Suppressor macrophage treated with lipopolysaccharide for 1 hour (primary cell): ENCODE measurements at places on chromosomes 1 and 21.

DNA sequence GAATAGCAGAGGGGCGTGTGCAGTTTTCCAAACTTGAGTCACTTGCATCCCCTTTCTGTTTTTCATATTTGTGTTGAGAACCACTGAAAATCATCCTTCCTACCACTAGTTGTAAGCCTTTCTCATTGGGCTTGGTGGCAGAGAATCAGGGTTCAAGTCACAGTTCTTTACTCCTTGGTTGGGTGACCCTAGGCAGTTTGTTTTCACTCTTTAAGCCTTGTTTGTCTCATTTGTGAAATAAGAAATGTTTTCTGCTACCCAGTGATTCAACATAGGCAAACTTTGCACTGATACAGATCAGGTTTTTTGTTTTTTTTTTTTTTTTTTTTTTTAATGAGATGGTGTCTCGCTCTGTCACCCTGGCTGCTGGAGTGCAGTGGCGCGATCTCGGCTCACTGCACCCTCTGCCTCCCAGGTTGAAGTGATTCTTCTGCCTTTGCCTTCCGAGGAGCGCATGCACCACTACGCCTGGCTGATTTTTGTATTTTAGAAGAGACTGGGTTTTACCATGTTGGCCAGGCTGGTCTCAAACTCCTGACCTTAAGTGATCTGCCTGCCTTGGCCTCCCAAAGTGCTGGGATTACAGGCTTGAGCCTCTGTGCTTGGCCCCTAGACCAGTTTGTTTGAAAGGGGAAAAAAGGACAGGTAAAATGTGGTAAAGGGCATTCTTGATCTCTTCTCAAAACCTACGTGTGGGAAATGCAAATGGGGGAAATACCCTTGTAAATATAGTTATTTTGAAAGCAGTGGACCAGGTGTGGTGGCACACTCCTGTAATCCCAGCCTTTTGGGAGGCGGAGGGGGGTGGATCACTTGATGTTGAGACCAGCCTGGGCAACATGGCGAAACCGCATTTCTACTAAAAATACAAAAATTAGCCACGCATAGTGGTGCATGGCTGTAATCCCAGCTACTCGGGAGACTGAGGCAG is 3.2 kb downstream of the CLIC4 start:
- no peak for DNase-seq

DNA sequence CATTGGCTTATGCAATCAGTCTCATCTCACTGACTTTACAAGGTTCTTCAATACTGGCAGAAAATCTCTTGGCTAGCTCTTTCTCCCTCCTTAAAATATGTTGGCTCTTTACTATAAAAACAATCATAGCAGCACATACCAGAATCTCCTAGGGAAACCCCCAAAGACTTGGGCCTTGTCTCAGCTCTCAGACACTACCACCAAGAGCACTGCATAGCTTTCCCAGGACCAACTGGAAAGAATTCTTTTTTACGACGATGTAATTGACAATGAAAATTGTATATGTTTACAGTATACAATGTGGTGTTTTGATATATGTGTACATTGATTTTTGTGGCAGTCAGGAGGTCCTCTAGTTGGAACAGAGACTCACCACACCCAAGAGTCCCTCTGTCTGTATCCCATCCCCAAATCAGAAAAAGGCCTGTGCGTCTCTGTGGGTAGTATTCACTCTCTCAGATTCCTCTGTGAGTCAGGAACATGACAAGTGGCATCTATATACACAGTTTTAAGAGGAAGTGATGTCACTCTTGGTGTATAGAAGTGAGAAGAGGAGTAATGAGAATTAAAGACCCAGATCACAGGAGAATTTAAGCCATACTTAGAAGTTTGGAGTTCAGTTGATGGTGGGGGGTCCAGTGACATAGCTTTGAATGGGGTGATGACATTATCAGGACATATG is 21.1 kb downstream of the SMAP2 start:
- DNase-seq, result peak; percentile 94

DNA sequence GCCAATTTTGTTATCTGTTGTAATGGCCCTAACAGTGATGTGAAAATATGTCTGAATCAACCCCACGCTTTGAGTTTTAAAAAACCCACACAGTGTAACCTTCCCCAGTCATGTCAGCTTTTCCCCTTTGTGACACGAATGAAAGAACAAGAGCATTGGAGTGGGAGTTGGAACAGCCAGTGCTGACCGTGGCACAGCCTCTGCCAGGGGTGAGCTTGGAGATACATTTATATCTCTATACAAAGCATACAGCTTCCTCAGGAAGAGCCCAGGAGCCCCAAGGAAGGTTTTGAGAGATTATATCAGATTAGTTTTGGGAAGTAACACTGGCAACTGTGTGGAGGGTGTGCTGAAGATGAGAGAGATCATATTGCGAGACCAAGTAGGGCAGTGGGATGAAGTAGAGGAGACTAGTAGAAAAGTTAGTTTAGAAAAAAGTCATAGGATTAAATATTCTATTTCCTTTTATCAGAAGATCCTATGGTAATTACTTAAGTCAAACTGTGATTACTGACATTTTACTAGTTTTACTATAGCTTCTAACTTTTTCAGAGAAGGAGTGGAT is 15.9 kb downstream of the LRRC8B start:
- DNase-seq, result peak; percentile 65

GRCh38 chr1:26994020-26994786 is 711 bp downstream of the TRNP1 start:
- no peak for DNase-seq

DNA sequence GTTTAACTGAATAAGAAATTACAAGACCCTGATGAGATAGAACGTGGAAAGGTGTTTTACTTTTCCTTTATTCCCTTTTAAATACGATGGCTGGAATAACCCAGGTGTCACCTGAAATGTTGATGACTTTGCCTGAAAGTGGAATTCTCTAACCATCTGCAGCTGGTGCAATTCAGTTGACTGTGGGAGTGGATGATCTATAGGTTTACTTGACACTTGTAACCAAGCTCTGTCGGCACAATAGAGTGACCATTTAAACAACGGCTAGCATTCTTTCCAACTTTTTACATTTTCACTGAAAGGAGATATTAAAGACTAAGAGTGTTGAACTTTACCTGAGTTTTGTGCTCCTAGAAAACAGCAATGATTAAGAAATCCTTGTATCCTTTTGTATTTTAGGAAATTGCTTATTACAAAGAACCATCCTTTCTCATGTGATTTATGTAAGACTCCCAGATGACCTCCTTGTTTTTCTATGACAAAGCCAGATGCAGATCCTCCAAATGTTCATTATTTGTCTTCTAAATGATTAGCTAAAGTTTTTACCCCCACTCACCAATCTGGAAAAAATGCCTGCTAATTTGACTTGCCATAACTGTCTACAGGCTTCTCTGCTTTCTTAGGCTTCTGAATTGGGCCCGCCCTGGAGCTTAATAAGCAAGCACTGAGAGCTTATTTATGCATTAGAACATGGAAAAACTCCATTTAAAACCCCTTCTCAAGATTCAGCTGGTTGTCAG is 129.5 kb upstream of the LRRC7 start:
- no peak for DNase-seq

- DNase-seq, result no peak
Observed at GRCh38 chr1:1329304-1330210, 1.5 kb upstream of the TAS1R3 start.

GRCh38 chr1:87186346-87186745 is 142.3 kb upstream of the LMO4 start:
- no peak for DNase-seq

DNA sequence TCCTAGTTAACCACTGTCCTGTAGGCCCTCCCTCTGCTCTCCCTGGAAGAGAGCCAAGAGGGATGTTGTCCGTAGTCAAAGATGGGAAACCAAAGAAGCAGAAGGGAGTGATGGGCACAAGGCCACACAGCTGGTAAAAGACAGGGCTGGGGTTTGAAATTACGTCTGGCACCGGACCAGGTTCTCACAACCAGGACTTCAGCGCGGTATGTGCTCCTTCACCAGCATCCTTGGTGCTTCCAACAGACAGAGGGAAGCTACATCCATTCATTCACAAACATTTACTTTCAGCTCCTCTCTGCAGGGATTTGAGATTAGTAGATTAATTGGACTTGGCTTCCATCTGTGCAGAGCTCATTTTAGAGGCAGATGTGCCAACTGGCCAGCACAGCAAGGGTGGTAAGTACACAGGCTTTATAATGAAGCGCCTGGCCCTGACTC is 191.2 kb downstream of the TRABD2B start:
- DNase-seq, result no peak
